ENCODE measurements at places on chromosomes 1 and 21.

- peak; percentile 72 for ATAC-seq
Measured at GRCh38 chr1:41498804-41499203, 14.3 kb upstream of the EDN2 start.

GRCh38 chr1:19096990-19097389, 113.1 kb downstream of the UBR4 start:
- no peak for ATAC-seq

- peak; percentile 41 for ATAC-seq
Measured at GRCh38 chr1:235954306-235955283, 87.9 kb upstream of the LYST start.

DNA sequence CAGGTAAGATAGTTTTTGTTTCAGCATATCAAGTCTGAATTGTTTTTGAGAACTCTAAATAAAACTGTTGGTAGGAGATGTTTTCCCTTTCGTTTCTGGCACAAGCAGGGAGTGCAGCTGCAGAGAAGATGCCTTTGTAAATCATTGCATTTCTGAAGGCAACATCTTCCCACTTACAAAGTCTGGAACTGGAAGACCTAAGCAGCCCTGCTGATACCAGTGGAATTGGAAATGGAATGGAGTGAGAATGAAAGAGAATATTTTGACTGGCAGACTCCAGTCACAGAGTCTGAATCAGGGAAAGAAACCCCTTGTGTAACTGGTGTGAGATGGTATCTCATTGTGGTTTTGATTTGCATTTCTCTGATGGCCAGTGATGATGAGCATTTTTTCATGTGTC, 815.6 kb downstream of the LTN1 start:
- ATAC-seq: no peak

- peak; percentile 88 for ATAC-seq
Measured at GRCh38 chr1:12477936-12478611, 139.9 kb downstream of the DHRS3 start.

- ATAC-seq: no peak
Measured at GRCh38 chr21:42696501-42697040, 43.1 kb downstream of the PDE9A start.

- ATAC-seq: no peak
Measured at GRCh38 chr1:90841473-90841872, 124.4 kb upstream of the BARHL2 start.

- no peak for ATAC-seq
Measured at GRCh38 chr1:177476676-177477075, 305.9 kb downstream of the BRINP2 start.

DNA sequence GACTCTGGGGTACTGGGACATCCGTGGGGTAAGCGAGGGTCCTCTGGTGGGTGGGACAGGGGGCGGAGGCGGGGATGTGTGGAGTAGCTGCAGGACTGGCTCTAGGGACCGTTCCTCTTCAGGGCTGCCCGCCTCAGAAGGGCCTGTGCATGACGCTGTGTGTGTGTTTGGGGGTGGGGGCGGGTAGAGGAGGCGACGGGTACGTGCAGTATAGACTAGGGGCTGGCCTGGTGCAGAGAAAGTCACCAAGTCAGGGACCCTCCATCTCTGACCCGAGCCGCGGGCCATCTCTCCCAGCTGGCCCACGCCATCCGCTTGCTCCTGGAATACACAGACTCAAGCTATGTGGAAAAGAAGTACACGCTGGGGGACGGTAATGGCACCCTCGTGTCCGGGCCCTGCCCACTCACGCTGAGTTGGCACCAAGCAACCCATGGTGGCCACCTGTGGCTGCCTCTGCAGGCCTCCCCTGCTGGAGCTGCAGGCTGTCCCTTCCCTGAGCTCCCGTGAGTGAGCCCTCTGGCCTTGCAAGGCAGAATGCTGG, 342 bp downstream of the GSTM5 start:
- ATAC-seq: no peak

DNA sequence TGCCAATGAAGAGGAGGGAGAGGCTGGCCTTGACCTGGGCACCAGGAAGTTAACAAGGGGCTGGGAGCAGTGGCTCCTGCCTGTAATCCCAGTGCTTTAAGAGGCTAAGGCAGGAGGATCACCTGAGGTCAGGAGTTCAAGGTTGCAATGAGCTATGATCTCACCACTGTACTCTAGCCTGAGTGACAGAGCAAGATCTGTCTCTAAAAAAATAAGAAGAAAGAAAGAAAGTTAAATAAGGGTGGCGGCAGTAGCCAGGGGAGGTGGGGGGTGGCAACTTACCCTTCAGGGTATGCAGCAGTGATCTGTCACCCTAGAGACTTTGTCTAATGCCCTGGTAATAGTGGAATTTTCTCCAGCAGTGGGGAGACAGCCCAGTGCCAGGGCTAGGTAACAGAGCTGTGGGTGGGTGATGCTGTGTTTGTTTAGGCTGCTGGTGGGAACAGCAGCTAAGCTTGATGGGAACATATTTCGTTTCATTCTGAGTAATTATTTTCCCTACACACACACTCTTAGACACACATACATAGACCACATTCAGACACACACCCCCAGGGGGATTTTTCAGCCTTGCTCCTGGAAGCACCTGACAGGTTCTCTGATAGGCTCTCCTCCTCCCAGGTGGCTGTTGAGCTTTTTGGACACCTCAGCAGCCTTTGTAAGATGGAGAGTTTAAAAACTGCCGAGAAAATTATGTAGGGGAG, 11.3 kb upstream of the SYT6 start:
- ATAC-seq: no peak

- ATAC-seq: no peak
Measured at GRCh38 chr1:30776097-30777059, 18.8 kb upstream of the LAPTM5 start.

DNA sequence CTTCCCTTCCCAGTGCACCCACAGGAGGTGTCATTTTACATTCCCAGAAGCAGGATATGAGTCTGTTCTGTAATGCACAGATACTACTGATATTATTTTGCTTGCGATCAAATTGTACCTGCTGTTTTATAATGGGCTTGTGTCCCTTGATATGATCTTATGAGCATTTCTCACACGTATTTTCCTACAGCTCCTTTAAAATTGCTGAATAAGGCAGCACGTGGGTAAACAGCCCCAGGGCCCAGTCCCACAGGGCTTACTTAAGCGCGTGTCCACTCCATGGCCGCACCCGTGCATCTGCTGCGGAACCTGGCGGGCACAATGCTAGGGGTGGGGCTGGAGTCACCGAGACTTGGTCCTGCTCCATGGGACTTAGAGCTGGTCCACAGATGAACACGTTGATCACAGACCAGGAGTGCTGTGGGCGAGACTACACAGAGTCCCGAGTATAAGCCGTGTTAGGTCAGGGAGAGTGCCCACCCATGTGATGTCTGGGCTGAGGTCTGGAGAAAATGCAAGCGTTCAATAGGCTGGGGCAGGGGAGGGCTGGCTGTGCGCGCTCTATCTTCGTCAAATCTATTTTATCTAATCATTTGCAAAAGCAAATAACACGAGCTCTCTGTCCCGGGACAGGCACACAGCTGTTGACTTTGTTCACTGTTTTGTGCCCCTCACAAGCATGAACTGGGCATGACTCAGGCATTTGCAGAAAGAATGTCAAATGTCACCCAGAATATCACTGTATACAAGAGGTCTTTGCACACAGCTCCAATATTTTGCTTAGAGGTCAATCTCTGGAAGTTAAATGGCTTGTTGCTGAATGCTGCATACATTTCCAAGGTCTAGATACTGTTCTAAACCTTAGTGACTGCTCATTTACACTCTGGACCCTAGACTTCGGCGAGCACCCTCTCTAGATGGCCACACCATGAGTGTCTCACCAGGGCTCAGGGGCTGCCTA, 119.3 kb downstream of the CRYAA start:
- no peak for ATAC-seq

GRCh38 chr1:68904477-68904876, 407.6 kb upstream of the DEPDC1 start:
- ATAC-seq: no peak

DNA sequence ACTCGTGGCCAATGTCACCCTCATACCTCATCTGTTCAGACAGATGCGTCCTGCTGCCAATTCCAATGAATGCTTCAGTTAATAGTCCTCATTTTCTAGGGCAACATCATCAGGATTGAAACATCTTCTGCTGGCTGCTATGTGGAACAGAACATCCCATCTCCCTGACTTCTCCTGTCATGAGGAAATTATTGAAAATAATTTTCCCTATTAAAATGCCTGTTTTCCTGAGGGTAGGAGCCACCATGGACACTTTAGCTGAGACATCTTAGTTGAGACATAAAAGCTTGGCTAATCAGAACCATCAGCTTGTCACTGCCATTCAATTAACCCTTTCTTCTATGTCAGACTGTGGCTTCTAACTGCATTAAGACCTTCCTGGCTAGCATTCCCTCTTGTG, 396.1 kb downstream of the HHAT start:
- ATAC-seq: no peak

DNA sequence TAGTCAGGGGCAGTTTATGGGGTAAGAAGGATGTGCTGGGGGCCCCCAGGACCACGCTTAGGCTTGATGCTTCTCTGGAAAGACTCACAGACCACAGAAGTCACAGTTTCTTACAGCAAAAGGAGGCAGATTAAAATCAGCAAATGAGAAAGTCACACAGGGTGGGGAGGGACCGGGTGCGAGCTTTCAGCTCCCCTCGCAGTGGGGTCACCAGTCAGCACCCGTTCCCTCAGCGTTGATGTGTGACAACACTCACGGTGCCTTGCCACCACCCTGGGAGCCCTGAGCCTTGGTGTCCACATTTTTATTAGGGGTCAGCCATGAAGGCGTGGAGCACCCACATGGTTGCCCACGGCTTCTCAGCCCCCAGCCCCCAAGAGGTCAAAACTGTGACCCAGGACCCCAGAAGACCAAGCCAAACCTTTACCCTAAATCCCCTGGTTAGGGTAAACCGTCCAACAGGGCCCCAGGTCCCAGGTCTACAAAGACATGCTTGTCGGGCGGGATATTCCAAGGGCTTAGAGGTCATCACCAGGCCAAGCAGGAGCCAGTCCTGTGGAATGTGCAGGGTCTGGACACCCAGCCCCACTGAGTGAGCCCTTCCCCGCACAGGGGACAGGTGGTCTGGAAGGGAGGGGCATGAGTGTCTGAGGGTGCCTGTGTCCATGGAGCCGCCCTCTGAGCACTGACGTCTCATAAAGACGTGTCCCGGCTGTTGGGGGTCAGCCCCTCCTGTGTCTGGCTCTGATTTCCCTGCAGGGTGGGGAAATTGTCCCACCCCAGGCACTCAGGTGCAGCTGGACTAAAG, 64.5 kb upstream of the ABCG1 start:
- ATAC-seq: no peak

DNA sequence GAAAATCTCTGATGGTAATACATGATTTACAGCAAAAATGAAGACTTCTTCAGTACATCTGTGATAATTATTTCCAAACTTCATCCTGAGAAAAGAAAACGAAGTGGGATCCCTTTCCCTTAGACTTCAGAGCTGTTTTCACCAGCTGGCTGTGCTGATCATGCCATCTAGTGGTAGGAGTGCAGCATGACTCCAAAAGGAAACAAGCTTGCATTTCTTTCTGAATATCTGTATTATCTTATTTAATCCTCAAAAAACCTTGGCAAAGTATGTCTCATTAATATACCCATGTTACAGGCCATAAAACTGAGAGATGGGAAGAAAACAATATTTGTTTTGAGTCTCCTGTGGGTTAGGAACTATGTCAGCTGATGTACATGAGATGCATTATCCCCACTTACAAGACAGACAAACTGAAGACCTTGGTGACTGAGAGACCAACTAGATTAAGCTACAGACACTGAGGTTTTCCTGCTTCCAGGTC, 9.8 kb upstream of the GJA8 start:
- peak; percentile 66 for ATAC-seq

DNA sequence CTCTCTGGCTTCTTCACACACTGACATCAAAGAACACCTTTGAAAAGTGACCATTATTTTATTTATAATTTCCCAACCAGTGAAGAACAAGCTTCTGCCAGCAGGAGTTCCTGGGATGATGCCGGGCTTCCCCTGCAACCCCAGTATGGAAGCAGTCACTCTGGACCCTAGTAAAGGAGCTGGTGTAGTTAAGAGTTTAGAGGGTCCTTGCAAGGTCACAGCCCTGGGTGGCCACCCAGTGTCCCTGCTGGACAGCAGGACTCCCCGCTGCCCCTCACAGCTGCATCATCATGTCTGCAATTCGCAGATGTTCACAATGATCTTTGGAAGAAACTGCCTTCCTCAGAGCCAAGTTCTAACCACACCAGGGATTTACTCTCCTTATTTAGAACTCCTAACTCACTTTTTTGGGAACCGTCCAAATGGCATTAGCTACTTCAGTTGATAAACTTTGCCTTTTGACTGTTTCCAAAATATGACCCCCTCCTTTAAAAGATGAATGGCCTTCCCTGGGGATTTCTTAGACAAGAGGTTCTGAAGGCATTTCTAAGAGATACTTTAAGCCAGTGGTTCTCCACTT, 90.6 kb downstream of the HIVEP3 start:
- ATAC-seq: no peak

DNA sequence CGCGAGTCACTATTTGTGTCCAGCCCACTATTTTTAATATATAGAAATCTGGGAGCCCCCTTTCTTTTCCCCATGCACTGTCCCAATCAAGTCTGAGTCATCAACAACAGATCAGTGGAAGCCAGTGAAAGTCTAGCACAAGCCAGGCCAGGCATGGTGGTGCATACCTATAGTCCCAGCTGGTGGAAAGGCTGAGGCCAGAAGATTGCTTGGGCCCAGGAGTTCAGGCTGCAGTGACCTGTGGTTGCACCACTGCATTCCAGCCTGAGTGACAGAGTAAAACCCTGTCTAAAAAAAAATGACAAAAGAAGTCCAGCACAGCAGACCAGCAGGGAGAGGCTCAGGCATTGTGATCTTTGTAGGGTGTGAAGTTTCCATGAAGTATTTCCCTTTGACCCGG, 9.0 kb upstream of the RPL5 start:
- peak; percentile 40 for ATAC-seq

GRCh38 chr21:42566524-42567213, 53.0 kb downstream of the SLC37A1 start:
- no peak for ATAC-seq

- peak; percentile 89 for ATAC-seq
Measured at GRCh38 chr1:103106426-103107341, 1.6 kb downstream of the COL11A1 start.

GRCh38 chr1:167705250-167705649, 16.5 kb upstream of the MPZL1 start:
- ATAC-seq: no peak

- ATAC-seq: peak; percentile 90
Measured at GRCh38 chr1:67532452-67533216, 102.4 kb upstream of the SERBP1 start.

- ATAC-seq: peak; percentile 92
Measured at GRCh38 chr1:201593200-201593921, 54.4 kb downstream of the NAV1 start.

GRCh38 chr1:220182111-220182510, 88.2 kb downstream of the IARS2 start:
- ATAC-seq: no peak

DNA sequence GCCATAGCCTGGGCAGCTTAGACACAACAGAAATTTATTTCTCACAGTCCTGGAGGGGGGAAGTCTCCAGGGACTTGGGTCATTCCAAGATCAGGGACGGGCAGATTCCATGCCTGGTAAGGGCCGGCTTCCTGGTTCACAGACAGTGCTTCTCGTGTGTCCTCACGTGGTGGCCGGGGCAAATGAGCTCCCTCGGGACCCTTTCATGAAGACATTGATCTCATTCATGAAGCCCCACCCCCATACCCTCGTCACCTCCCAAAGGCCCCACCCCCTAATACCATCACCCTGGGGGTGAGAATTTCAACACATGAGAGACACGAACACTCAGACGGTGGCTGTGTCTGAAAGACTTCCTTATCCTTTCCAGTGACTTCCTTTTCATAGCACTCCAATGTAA, 51.5 kb downstream of the ACOT7 start:
- no peak for ATAC-seq
